NCI-H2081 treated with DMSO at 0.1 percent for 48 hours (cell line): ENCODE measurements at places on chromosomes 4 and X.

GRCh38 chr4:97774347-97774989 lies 368.8 kb downstream of the STPG2 start:
- DNase-seq: no peak

DNA sequence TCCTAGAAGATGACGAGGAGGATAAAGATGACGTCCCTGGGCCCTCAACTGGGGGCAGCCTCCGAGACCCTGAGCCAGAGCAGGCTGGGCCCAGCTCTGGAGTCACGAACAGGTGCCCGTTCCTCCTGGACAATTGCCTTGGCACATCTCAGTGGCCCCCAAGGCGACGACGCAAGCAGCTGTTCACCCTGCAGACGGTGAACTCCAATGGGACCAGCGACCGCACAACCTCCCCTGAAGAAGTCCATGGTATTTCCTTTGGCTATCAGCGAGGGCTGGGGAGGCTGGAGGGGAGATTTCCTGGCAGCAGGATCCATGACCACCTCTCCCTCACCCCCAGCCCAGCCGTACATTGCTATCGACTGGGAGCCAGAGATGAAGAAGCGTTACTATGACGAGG lies 11.9 kb downstream of the USP11 start:
- no peak for DNase-seq

- DNase-seq: no peak
Measured at GRCh38 chr4:338759-339097, 1.1 kb downstream of the ZNF141 start.

DNA sequence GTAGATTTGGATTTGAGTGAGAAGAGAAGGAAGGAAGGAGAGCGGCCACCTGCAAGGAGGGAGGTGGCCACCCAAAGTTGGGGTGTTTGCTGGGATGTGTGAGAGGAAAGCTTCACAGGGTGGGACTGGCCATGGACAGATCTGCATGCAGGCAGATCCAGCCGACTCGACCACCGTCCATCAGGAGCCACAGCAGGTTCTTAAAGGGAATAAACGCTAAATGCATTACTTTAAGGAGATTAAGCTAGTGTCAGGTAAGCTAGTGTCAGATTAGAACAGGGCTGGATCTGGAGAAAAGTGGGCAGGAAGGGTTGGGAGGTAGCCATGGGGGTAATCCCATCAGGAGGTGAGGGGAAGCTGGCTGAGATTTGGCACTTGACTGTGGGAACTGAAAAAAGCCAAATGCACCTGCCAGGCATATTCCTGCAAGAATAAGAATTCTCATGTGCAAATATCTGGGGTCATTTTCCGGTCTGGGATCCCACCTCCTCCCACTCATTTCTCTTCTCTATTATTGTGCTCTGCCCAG lies 79.6 kb downstream of the MGST2 start:
- no peak for DNase-seq

GRCh38 chr4:156336511-156336910 lies 382.8 kb upstream of the CTSO start:
- no peak for DNase-seq

DNA sequence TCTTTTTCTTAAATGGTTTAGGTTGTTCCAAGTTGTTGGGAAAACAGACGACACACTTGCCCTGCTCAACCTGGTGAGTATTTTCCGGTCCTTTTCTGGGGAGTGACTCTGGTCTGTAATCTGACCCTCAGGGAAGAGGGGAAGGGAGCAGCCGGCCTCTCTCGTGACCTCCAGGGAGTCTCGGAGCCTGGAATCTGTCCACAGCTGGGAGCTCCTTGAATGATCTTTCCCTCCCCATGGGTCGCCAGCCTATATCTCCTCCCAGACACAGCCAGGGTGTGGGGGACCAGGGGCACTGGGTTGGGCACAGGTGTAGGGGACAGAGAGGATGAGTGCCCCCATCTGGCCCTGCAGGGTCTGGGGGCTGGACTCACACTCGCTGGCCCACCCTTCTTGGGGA lies 18.9 kb downstream of the TMEM175 start:
- no peak for DNase-seq

- DNase-seq: no peak
Measured at GRCh38 chr4:183860119-183860518, 45.0 kb upstream of the STOX2 start.

DNA sequence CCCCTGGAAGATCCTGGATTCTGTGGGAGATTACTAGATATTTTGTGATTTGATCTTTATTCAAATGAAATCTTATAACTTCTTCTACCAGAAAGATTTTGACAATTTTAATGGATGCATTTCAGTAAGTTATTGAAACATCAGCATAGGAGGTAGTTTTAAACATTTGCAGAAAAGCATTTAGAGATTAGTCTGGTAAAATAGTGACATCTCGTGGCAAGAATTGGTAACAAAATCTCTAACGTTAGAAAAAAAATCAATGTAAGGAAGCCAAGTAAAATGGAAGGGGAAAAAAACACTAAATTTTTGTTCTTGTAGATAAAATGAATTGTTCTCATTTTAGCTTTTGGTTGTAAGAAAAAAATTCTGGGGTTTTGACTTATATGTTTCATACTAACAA lies 73.3 kb downstream of the TASL start:
- no peak for DNase-seq

DNA sequence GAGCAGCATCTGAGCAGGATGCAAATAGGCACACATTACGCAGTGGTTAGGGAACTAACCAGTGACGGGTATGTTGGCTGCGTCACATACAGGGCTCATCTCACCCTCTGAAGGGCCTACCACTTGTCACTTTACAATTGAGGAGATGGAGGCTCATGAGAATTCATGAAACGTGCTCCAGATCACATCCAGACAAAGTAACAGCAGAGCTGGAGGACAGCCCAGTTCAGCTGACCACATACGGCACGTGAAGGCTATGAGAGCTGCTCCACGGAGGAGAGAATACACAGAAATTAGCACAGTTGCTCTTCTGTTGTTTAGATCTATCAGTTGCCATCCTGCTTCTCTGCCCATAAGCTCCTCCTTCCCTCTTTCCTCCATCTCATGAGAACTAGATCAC lies 78.4 kb downstream of the FAM9B start:
- no peak for DNase-seq

DNA sequence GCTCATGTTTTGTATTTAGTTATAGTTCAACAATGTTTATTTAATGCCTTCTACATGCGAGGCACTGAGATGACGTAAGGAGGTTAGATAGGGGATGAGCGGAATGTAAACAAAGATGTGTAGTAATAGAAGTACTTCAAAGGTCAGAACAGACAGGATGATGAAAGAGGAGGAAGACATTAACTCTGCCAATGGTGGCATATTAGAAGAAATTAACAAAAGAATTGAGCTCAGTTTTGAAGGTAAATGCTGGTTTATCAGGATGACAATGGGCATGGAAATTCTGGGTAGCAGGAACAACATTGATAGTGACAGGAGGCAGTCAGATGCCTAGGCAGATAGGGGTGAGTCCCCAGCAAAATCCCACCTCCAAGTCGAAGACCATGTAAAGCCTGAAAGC lies 62.3 kb upstream of the PGRMC2 start:
- no peak for DNase-seq

GRCh38 chr4:8835521-8836365 lies 35.9 kb downstream of the HMX1 start:
- no peak for DNase-seq

DNA sequence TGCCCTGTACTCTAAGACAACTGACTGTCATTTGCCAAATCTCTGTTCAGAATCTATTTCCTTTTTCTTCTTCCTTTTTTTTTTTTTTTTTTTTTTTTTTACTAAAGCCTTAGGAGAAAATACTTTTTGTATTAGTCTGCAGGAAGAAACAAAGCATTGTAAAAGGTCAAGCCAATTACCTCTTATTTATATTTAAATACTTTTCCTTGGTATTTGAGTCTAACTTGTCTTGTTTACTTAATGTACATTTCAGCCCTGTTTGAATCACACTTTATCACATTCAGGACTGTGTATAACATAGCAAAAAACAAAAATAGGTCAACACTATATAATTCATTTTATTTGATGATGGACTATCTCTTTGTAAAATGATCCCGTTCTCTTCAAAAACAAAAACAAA lies 262.2 kb downstream of the RPA4 start:
- DNase-seq: no peak

DNA sequence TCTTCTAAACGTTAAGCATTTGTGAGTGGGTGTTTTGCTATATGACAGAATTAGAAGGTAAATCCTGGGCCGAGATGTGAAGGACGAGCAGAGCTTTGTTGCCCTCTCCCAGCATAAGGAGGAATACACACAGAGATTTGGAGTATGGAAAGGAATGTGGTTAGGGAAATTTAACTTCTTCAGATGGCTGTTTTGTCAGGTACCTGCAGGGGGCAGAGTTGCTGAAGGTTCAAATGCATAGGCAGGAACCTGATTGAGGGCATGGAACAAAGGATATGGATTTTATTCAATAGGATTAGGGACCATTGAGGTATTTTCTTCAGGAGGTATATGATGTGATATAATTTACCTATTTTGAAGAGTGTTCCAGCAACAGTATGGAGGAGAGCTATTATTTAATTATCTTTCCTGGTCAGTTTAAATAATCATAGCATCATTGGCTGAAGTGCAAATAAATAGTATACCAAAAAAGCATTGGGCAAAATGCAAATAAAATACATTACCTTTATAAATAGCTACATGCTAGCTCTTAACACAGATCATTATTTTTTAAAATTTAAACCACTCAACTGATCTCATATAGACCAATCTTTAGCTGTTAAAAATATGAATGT lies 143.6 kb downstream of the SLIT2 start:
- DNase-seq: no peak

- DNase-seq: no peak
Measured at GRCh38 chr4:53830511-53830910, 233.9 kb downstream of the CHIC2 start.

- DNase-seq: no peak
Measured at GRCh38 chr4:139184129-139184528, 7.1 kb upstream of the ELF2 start.

DNA sequence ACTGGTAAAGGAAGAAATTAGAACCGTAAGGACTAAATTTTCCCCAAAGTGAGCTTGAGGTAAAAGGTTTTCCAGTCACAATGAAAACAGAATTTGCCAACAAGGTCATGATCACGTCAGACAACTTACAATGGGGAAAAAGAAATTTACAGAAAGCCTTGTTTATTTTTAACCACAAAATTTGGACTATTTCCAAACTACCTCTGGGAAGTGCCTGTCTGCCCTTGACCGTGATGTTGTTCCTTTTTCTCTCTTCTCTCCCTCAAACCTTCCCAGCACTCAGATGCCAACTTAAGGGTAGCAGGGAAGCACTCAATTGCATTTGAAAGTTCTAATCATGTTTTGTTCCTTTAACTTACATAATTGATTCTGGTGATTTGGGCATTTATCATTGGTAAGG lies 32.5 kb downstream of the MEPE start:
- no peak for DNase-seq

GRCh38 chr4:7282786-7283440 lies 90.6 kb downstream of the SORCS2 start:
- no peak for DNase-seq

- DNase-seq: no peak
Measured at GRCh38 chr4:61309616-61310015, 109.5 kb downstream of the ADGRL3 start.

GRCh38 chrX:70301716-70302115 lies 11.8 kb downstream of the KIF4A start:
- DNase-seq: no peak

DNA sequence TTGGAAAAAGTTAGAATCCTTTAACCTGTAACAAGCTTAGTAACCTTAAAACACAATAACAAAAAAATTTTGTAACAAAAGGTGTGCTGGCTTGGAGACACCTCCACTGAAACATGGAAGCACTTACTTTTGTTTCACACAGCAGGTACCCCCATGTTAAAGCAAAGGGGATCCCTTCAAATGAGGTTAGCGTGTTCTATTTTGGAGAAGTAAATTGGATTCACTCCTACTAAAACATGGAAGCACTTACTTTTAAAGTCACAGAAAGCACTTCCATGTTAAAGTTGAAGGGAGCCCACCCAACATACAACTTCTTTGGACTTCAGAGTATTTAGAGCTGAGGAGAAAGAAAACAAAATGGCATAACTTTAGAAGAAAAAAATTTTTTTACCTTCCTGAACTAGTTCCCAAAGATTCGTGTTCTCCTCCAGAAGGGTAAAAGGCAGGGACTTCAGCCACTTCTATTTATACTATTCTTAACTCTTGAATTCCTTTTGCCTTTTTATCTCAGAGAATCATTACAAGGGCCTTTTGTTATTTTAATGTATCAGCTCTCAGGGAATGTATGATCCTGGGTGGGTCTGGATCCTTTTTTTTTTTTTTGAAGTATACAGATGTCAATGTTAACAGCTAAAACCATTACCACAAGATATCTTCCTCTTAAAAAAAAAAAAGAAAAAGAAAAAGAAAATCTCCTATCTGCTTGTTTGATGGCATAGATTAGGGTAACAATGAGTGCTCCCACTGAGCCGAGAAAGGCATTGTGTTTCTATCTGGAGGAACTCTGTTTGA lies 11.5 kb downstream of the LARP7 start:
- DNase-seq: no peak

DNA sequence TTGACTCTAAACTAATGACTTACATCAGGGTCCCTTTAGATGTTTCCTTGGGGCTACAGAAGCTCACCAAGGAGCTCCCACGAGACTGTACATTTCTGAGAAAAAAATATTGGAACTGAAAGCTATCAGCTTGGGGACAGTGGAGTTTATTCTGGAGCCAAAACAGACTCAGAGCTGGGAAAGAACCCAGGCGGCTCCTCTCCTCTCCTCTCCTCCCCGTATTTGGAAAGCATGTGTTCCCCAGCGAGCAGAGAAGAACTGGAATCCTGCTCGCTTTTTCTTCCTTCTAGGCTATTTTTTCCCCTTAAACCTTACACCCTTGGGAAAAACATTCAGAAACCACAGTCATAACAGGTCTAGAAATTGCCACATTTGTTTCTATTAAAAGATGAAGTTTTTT lies 4.3 kb upstream of the MAP7D3 start:
- no peak for DNase-seq

DNA sequence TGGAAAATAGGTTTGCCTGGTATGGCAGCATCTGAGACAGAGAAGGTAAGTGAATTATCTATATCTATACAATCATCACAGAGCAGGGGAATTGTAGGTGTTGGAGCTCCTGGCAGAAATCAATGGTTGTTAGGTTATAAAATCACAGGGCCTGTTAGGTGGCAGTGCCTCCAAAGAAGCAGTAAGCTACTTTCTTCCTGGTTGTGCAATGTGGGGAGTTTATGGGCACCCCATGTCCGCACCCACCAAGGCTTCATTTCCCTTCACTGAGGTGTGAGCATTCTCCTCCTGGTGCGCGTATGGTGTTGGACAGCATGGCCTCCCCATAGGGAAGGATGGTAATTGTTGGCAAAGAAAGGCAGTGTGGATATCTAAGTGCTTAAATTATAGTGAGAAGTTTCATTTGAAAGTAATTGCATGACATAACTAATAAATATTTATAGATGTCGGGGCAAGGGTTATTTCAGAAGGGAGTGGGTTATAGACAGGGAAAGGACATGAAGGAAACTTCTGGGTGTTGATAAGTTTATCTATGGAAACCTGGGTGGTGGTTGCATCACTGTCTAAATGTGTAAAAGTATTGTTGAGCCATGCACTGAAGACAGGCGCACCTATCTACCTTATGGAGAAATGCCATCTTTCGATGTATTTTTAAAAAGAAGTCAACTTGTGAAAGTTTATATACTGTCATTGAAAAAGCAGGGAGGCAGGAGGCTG lies 153.7 kb downstream of the FRAS1 start:
- DNase-seq: no peak
